ENCODE measurements at places on chromosomes 4 and X.

DNA sequence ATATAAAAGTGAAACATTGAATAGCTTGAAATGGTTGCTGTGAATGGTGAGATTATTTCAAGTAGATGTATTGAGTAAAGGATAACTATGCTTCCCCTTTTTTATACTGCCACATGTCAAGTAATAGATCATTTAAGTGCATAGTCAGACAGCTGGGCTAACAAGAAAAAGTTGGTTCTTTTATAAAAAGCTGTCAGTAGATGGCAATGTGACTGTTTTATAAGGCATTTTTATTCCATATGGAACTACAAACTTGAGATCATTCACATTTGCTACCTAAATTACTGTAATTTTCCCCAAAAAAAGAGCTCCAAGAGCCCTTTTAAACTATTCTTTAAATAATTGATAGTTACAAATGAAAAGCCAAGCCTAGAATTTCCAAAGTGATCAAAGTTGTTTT, 831.0 kb downstream of the C4orf33 start:
- H3K4me3 ChIP-seq: no peak overlapping the region
- no peaks in the 10 kb centered on the region for H3K27me3 ChIP-seq
- no peaks in the 10 kb centered on the region for H3K4me1 ChIP-seq
- no peaks in the 10 kb centered on the region for H3K36me3 ChIP-seq

GRCh38 chrX:86002076-86002896, 45.1 kb downstream of the CHM start:
- DNase-seq: no peak
- no peaks in the 10 kb centered on the region for H3K4me1 ChIP-seq
- no peak overlapping the region for H3K4me3 ChIP-seq

GRCh38 chrX:151697522-151697921, 2.3 kb downstream of the PRRG3 start:
- no peaks in the 10 kb centered on the region for H3K4me1 ChIP-seq
- H3K36me3 ChIP-seq: no peaks in the 10 kb centered on the region
- DNase-seq: no peak
- no peak overlapping the region for H3K4me3 ChIP-seq
- H3K27me3 ChIP-seq: no peaks in the 10 kb centered on the region
- no peak overlapping the region for H3K27ac ChIP-seq

GRCh38 chr4:8325291-8325973, 55.9 kb downstream of the HTRA3 start:
- peak; percentile 51 for DNase-seq
- H3K27me3 ChIP-seq: no peaks in the 10 kb centered on the region
- no peaks in the 10 kb centered on the region for H3K4me1 ChIP-seq
- H3K36me3 ChIP-seq: no peaks in the 10 kb centered on the region
- no peak overlapping the region for H3K27ac ChIP-seq

- no peak overlapping the region for H3K27ac ChIP-seq
- no peak overlapping the region for H3K4me3 ChIP-seq
- no peaks in the 10 kb centered on the region for H3K27me3 ChIP-seq
- no peaks in the 10 kb centered on the region for H3K4me1 ChIP-seq
- H3K36me3 ChIP-seq: no peaks in the 10 kb centered on the region
Observed at GRCh38 chrX:106752101-106752678, 25.7 kb downstream of the RNF128 start.

GRCh38 chr4:74548561-74548960, 103.6 kb downstream of the AREG start:
- H3K4me3 ChIP-seq: no peak overlapping the region
- H3K27me3 ChIP-seq: no peaks in the 10 kb centered on the region
- no peaks in the 10 kb centered on the region for H3K4me1 ChIP-seq
- no peak overlapping the region for H3K27ac ChIP-seq
- no peak for DNase-seq
- H3K36me3 ChIP-seq: no peaks in the 10 kb centered on the region

DNA sequence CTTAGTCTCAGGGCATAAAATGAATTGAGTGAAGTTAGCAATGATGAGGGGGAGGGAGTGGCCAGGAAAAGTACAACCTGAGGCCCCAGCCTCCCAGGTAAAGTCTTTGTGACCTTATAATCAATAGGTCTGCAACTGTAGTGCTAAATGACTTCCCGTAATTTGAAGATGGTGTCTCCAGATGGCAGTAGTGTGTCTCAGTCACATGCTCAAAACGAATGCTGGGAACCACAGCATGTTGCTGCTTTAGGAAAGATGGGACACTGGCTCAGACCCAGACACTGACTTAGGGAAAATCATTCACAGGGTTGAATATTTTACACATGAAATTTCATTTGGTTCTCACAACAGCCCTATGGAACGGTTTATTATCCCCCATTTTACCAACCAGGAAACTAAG, 10.3 kb downstream of the SRPX2 start:
- no peak for DNase-seq
- H3K27ac ChIP-seq: no peak overlapping the region
- no peak overlapping the region for H3K4me3 ChIP-seq
- no peaks in the 10 kb centered on the region for H3K27me3 ChIP-seq
- H3K4me1 ChIP-seq: no peaks in the 10 kb centered on the region
- no peaks in the 10 kb centered on the region for H3K36me3 ChIP-seq

- H3K27ac ChIP-seq: no peak overlapping the region
- no peak overlapping the region for H3K4me3 ChIP-seq
- H3K36me3 ChIP-seq: no peaks in the 10 kb centered on the region
- H3K4me1 ChIP-seq: no peaks in the 10 kb centered on the region
- no peaks in the 10 kb centered on the region for H3K27me3 ChIP-seq
Observed at GRCh38 chr4:104747635-104748034, 252.9 kb upstream of the CXXC4 start.

GRCh38 chrX:101430457-101431078, 22.5 kb downstream of the HNRNPH2 start:
- no peak for DNase-seq
- no peak overlapping the region for H3K27ac ChIP-seq
- no peaks in the 10 kb centered on the region for H3K4me1 ChIP-seq
- peaks cover 14% of the 10 kb centered on the region for H3K36me3 ChIP-seq
- no peaks in the 10 kb centered on the region for H3K27me3 ChIP-seq

- H3K36me3 ChIP-seq: no peaks in the 10 kb centered on the region
- no peaks in the 10 kb centered on the region for H3K4me1 ChIP-seq
- no peaks in the 10 kb centered on the region for H3K27me3 ChIP-seq
- no peak for DNase-seq
- peak overlapping the region; percentile 66 for H3K4me3 ChIP-seq
Observed at GRCh38 chrX:19991350-19991718, 473 bp upstream of the BCLAF3 start.

DNA sequence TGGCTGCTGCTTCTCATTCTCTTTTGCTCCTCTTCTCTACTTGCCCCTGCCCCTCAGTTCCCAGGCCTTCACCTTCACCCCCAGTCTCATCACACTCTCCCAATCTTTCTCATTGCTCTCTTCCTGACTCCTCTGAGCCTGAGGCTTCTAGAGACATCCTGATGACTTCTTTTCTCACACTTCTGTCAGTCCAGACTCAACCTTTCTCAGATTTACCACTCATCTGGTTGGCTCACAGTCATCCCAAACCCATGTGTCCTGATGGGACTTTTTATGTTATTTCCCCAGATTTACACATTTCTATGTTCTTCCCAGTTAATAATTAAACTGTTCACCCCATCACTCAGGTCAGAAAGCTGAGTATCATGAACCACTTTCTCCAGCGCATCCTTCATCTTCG, 68.0 kb downstream of the TMA16 start:
- H3K4me1 ChIP-seq: no peaks in the 10 kb centered on the region
- no peaks in the 10 kb centered on the region for H3K27me3 ChIP-seq
- no peaks in the 10 kb centered on the region for H3K36me3 ChIP-seq
- no peak overlapping the region for H3K4me3 ChIP-seq
- no peak overlapping the region for H3K27ac ChIP-seq

- DNase-seq: no peak
- peak overlapping the region; percentile 77 for H3K27ac ChIP-seq
- no peaks in the 10 kb centered on the region for H3K27me3 ChIP-seq
- H3K36me3 ChIP-seq: no peaks in the 10 kb centered on the region
- H3K4me1 ChIP-seq: peaks cover 59% of the 10 kb centered on the region
Observed at GRCh38 chr4:41142376-41143310, 71.7 kb downstream of the APBB2 start.

GRCh38 chr4:93467484-93468155, 360.9 kb upstream of the ATOH1 start:
- H3K27ac ChIP-seq: no peak overlapping the region
- H3K4me1 ChIP-seq: no peaks in the 10 kb centered on the region
- H3K36me3 ChIP-seq: no peaks in the 10 kb centered on the region
- no peak overlapping the region for H3K4me3 ChIP-seq

DNA sequence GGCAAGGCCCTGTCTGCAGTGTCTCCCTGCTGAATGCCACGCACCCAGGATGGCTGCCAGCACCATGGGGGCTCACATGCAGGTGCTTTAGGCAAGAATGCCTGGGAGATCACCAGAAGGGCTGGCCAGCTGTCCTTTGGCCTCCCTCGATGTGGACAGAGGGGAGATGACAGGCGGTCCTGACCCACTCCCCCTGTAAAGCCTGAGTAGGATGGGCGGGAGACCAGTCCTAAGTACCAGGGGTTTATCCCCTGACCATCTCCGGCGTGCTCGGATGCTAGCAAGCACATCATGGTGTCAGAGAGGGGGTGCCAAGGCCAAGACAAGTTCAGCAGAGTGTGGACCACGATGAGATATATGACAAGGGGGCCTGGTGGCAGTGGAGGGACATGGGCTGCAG, 5.3 kb downstream of the PDZD4 start:
- no peaks in the 10 kb centered on the region for H3K27me3 ChIP-seq
- no peak overlapping the region for H3K4me3 ChIP-seq
- no peaks in the 10 kb centered on the region for H3K36me3 ChIP-seq
- DNase-seq: no peak
- no peaks in the 10 kb centered on the region for H3K4me1 ChIP-seq

DNA sequence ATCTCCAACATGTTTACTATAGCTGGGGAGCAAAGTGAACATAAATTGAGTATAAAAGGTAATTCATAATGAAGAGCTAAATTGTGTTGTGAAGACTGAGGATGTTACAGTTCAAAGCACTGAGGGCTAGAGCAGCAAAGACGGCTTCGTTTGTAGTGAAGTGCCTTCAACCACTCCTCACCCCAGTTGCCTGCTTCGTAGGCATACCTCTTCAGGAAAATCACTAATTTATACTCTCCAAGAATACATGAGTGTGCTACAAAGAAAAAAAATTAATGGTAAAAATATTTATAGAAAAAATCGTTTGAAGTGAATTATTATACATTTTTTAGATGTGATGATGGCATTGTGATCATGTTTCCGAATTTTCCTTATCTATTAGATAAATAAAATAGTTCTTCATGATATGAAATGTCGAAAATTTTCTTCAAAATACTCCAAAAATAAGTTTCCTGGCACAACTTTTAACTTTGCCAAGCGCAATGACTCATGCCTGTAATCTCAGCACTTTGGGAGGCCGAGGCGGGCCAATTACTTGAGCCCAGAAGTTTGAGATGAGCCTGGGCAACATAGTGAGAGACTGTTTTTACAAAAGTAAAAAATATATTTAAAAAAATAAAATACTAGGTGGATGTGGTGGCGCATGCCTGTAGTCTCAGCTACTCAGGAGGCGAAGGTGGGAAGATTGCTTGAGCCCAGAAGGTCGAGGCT, 41.6 kb downstream of the ZFP42 start:
- H3K4me1 ChIP-seq: no peaks in the 10 kb centered on the region
- DNase-seq: no peak
- H3K27me3 ChIP-seq: no peaks in the 10 kb centered on the region
- H3K36me3 ChIP-seq: no peaks in the 10 kb centered on the region
- H3K27ac ChIP-seq: no peak overlapping the region

- H3K4me3 ChIP-seq: no peak overlapping the region
- peaks cover 16% of the 10 kb centered on the region for H3K4me1 ChIP-seq
- DNase-seq: peak; percentile 54
- no peaks in the 10 kb centered on the region for H3K27me3 ChIP-seq
Observed at GRCh38 chr4:6881908-6882307, 27.7 kb upstream of the TBC1D14 start.

GRCh38 chr4:184617600-184618196, 31.5 kb downstream of the CASP3 start:
- no peak overlapping the region for H3K4me3 ChIP-seq
- H3K36me3 ChIP-seq: no peaks in the 10 kb centered on the region
- DNase-seq: no peak
- H3K27ac ChIP-seq: no peak overlapping the region

DNA sequence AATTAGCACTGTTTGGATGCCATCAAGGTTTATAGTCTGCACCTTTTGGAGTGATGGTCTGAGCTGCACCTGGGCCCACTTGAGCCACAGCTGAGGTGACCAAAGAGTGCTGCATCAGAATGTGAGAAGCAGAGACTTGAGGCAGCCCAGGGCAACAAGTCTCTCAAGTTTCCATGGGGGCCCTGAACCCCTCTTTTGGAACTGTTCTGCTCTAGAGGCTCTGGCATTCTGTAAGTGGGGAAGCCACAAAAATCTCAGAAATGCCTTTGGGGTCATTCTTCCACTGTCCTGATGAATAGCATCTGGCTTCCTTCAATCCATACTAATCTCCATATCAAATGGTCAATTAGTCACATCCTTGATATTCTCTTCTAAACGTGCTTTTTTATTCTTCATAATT, 298.4 kb upstream of the MAOA start:
- H3K4me1 ChIP-seq: no peaks in the 10 kb centered on the region
- no peak for DNase-seq
- H3K4me3 ChIP-seq: no peak overlapping the region

- H3K36me3 ChIP-seq: no peaks in the 10 kb centered on the region
- H3K4me3 ChIP-seq: no peak overlapping the region
- no peaks in the 10 kb centered on the region for H3K4me1 ChIP-seq
Observed at GRCh38 chrX:122641136-122641535, 542.9 kb upstream of the GRIA3 start.

DNA sequence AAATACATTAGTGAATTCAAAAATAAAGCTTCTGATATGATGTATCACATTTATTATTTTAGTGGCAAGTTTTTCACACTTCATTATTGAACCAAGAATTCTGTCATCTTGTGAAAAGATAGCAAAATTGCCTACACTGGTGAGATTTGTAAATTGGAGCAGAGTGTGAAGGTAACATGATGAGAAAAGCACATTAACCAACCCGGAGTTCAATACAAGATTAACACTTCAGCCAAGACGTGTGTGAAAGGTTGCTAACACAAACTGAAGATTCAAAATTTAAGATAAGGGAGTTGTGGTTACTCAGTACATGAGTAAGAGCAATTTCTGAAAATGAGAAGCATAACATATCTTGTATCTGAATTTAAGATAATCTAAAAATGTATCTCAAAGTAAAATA, 346.7 kb downstream of the PDHA2 start:
- no peaks in the 10 kb centered on the region for H3K27me3 ChIP-seq
- no peaks in the 10 kb centered on the region for H3K4me1 ChIP-seq
- no peaks in the 10 kb centered on the region for H3K36me3 ChIP-seq
- DNase-seq: no peak
- H3K4me3 ChIP-seq: no peak overlapping the region
- H3K27ac ChIP-seq: no peak overlapping the region

- no peaks in the 10 kb centered on the region for H3K27me3 ChIP-seq
- H3K36me3 ChIP-seq: no peaks in the 10 kb centered on the region
- no peaks in the 10 kb centered on the region for H3K4me1 ChIP-seq
- H3K4me3 ChIP-seq: no peak overlapping the region
Observed at GRCh38 chr4:145681518-145681917, 1.6 kb downstream of the C4orf51 start.

- no peaks in the 10 kb centered on the region for H3K4me1 ChIP-seq
- no peaks in the 10 kb centered on the region for H3K36me3 ChIP-seq
- H3K27ac ChIP-seq: no peak overlapping the region
Observed at GRCh38 chr4:96755569-96756484, 915.9 kb downstream of the PDHA2 start.

Data from right atrium auricular region (tissue), 2 donors.